Activated naive CD8-positive, alpha-beta T cell treated with anti-CD3 and anti-CD28 coated beads for 36 hours (primary cell): ENCODE measurements at places on chromosomes 2 and 18. TPM values are rescaled to one million over a fixed set of nuclear protein-coding genes. Genes with fewer than 3 reads are reported as not detected.

SERPINB5 gene
- not detected for total RNA-seq

MAP2 gene
- total RNA-seq = not detected

DNA sequence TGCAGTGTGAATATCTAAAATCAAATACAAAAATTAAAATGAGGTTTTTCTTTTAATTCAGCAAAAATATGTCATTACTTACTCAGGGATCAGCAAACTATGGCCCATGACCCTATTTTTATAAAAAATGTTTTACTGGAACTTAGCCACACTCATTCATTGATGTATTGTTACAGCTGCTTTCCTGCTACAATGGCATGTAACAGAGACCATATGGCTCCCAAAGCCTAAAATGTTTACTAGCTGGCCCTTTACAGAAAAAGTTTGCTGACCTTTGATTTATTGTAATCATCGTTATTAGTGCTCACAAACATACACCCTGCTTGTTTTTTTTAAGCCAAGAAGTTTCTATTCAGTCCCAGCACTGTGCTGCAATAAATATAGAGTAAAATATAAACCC is 120.3 kb downstream of the PLA2R1 start:
- no peak for DNase-seq

DNA sequence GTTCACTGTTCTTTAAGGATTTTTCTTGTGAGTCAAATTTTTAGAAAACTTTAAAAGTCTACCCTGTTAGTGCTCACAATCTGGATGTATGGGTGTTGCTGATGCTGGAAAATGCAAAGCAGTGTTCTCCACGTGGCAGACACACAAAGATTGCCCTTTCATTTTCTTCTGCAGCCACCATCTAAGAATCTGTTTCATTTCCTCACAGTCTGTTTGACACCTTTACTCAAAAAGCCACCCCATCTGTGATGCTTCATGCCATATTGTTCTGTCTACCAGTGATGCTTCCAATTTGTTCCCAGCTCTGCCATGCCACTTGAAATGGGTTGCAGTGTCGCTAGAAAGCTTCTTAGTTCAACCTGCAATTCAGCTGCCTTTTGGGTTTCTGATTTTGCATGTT is 464.2 kb upstream of the UBE2E3 start:
- no peak for DNase-seq

DNA sequence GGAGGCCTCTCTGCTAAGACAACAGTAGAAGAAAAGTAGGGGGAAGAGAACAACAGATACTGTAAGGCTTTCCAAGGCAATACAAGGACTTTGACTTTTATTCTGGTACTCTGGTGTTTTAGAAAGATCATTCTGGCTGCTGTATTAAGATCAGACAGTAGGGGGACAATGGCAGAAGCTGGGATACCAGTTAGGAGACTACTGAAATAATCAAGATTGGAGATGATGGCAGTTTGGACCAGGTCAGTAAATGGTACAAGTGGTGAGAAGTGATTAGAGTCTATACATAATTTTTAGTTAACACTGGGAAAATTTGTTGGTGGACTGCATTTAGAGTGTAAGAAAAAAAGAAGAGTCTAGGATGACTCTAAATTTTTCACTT is 139.7 kb downstream of the ROCK1 start:
- DNase-seq = no peak
